ENCODE measurements at places on chromosomes 3 and 15.
A peak's percentile ranks its signal among the peaks of the same experiment; 100 is the strongest.

- H3K36me3 ChIP-seq, result no peaks in the 10 kb centered on the region
- DNase-seq, result no peak
- peaks cover 3% of the 10 kb centered on the region for H3K4me1 ChIP-seq
- no peak overlapping the region for H3K4me3 ChIP-seq
- no peak overlapping the region for H3K27ac ChIP-seq
Observed at GRCh38 chr3:184789314-184789998, 22.5 kb upstream of the VPS8 start.

DNA sequence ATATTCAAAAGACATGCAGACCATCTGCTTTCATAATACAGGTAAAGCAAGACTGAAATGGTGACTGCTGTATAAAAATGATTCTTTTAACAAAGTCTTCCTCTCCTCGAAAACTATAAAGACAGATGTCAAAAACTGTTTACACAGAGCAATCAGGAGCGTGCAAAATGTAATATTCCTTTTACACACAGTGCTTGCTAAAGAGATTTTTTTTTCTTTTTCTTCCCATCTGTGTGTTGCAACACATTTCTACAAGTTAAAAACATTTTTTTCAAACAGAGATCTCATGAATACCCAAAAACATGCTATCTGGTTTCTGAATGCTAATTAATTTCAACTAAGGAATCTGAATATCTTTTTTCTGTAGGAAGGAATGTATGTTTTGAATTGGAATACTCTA lies 22.1 kb downstream of the SATB1 start:
- no peak overlapping the region for H3K27ac ChIP-seq
- DNase-seq, result no peak
- no peak overlapping the region for H3K4me3 ChIP-seq

DNA sequence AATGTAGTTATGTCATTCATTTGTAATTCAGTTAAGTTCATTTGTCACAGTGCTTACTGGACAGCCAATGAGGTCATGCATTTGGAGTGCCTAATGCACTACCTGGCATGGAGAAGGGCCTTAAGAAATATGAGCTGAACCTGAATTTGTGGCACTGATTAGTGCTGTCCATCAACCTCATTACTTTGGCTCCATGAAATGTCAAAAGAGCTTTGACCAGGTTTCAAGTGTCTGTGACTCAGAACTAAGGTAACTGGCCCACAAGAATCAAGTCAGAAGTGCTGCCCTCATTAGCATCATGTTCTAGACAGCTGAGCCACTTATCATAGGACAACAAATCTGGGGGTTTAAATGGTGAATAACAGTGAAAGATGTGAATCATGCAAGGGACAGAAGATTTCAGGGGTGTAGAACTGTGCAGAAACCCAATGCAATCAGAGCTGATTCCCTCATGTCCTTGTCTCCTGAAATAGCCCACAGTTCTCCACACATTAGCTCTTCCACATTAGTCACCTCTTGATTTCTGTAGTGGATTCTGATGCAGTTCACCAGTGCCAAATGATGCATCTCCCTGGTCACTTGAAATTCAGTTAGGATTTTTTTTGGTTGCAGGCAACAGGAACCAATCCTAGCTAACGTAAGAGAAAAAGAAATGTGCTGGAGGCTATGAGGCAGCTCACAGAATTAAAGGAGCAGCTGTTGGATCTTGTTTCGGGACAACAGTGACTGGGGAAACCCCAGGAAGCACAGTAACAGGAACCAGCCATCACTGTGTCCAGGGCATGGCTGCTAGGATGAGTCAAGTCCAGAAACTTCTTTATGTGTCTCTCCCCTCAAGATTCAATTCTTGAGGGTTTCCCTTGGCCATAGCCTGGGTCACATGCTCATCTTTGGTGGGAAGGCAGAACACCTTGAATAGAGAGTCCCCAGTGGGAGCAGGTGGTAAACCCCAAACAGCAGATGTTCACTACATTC lies 38.7 kb downstream of the CHST2 start:
- DNase-seq, result no peak
- H3K4me1 ChIP-seq, result no peaks in the 10 kb centered on the region
- no peaks in the 10 kb centered on the region for H3K27me3 ChIP-seq
- H3K36me3 ChIP-seq, result no peaks in the 10 kb centered on the region
- no peak overlapping the region for H3K4me3 ChIP-seq
- no peak overlapping the region for H3K27ac ChIP-seq

DNA sequence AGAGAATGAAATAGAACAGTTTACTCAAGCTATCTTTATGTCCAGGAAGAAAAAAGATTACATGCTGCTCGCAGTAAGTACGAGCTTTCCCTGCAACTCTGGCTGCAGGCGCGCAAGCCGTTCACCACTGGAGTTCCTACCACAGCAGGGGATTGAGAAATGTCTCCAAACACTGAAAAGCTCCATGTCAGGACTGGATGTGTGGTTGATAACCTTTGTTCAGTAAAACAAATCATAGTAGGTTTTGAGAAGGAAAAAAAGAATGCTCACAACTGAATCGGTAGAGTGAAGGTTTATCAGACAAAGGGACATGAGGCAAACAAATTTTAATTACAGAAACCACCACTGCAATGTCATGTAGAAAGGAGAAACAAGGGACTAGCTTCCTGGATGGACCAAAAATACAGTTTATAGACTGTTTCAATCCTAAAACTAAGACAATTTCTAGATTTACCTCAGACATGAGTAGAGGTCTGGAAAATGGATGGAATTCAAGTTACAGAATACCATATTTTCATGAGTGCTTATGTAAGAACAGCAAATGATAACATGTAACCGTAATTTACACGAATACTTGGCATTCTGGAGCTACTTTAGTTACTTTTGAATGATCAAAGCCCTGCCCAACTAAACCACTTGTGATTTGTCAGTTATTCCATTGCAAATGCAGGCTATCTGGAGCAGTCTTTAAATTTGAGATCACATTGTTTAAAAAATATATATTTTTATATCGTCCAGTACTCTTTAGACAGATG lies 471.1 kb downstream of the SHQ1 start:
- H3K27me3 ChIP-seq, result no peaks in the 10 kb centered on the region
- no peak for DNase-seq
- H3K4me1 ChIP-seq, result peaks cover 11% of the 10 kb centered on the region
- no peak overlapping the region for H3K27ac ChIP-seq
- H3K4me3 ChIP-seq, result no peak overlapping the region
- H3K36me3 ChIP-seq, result no peaks in the 10 kb centered on the region

- peaks cover 22% of the 10 kb centered on the region for H3K36me3 ChIP-seq
- no peak overlapping the region for H3K27ac ChIP-seq
- peaks cover 12% of the 10 kb centered on the region for H3K4me1 ChIP-seq
- H3K4me3 ChIP-seq, result no peak overlapping the region
Observed at GRCh38 chr3:3129579-3129978, 2.8 kb downstream of the TRNT1 start.

GRCh38 chr15:36373550-36373949 lies 205.9 kb upstream of the CDIN1 start:
- H3K36me3 ChIP-seq, result no peaks in the 10 kb centered on the region
- no peak overlapping the region for H3K27ac ChIP-seq
- no peaks in the 10 kb centered on the region for H3K4me1 ChIP-seq
- no peaks in the 10 kb centered on the region for H3K27me3 ChIP-seq
- DNase-seq, result no peak
- no peak overlapping the region for H3K4me3 ChIP-seq

DNA sequence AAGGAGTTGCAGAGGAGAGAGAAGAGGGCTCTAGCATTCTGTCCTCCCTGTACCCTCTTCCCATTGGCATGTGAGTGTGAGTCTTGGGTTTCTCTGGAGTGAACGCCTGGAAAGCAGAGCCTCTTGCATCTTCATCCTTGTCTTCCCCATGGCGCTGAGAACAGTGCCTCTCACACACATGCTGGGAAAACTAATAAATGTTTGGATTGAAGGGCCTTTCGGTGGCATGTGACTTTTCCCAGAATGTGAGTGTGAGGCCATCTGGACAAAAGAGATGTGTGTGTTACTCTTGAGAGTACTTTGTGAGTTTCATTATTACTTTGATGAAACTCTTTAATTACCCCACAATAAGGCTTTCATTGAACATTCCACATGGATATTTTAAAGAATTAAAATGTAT lies 122.3 kb downstream of the MITF start:
- no peaks in the 10 kb centered on the region for H3K27me3 ChIP-seq
- peaks cover 16% of the 10 kb centered on the region for H3K4me1 ChIP-seq
- no peaks in the 10 kb centered on the region for H3K36me3 ChIP-seq
- no peak overlapping the region for H3K27ac ChIP-seq
- no peak overlapping the region for H3K4me3 ChIP-seq

DNA sequence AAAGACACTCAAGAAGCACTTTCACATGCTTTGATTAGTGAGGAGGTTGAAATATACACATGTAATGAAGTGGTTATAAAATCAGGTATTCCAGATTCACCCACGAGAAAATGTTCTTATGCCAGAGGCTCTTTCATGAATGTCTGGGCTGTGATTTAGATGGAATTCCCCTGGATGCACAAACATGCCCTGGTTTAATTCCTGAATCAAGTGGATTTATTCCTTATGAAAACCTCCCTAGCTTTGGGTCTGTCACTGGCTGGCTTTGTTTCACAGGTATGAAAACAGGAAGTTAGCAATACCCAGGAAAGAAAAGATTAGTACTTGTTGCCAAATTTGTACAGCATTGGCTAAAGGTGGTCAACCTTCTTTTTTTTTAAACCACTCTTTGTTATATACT lies 1123.0 kb downstream of the ROBO1 start:
- H3K27me3 ChIP-seq, result no peaks in the 10 kb centered on the region
- no peak overlapping the region for H3K27ac ChIP-seq
- H3K4me1 ChIP-seq, result peaks cover 18% of the 10 kb centered on the region
- H3K4me3 ChIP-seq, result no peak overlapping the region
- no peaks in the 10 kb centered on the region for H3K36me3 ChIP-seq

DNA sequence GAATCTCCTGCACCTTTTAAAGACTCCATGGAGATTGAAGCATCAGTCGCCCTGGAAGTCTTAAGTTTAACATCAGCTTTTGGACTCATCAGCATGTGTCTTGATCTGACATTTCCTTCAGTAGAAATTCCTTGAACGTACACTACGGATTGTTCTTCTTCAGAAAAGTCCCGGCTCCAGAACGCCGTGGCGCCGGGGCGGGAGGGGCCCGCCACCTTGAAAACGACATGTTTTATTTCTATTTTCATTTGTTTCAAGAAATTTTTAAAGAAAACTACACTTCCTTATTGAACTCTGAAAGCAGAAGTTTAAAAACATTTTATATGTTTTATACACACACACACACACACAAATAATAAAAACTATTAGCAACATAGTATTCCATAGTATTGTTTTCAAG lies 32.6 kb upstream of the RAP2B start:
- no peak overlapping the region for H3K4me3 ChIP-seq
- H3K4me1 ChIP-seq, result no peaks in the 10 kb centered on the region
- no peaks in the 10 kb centered on the region for H3K27me3 ChIP-seq
- DNase-seq, result no peak

GRCh38 chr3:37287776-37288175 lies 113.4 kb upstream of the LRRFIP2 start:
- DNase-seq, result no peak
- H3K4me1 ChIP-seq, result no peaks in the 10 kb centered on the region
- no peaks in the 10 kb centered on the region for H3K27me3 ChIP-seq
- no peak overlapping the region for H3K4me3 ChIP-seq

DNA sequence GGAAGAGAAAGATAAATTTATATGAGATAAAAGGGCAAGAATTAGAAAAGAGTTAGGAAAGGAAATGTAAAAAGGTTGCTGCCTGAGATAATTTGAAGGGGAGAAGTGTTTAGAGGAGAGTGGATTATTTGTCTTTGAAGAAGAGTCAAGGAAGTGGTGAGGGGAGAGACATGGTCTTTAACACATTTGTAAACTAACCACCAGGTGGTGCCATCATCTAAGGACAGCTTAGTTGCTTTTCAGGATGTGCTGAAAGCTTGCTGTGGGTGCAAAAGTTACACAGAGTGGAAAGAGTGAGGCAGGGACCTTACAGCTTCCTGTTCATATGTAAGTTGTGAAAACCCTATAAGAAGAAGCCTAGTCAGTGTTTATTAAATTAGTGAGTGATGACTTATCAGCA lies 114.1 kb upstream of the DNAJC19 start:
- no peaks in the 10 kb centered on the region for H3K36me3 ChIP-seq
- H3K27ac ChIP-seq, result no peak overlapping the region
- H3K27me3 ChIP-seq, result no peaks in the 10 kb centered on the region
- no peak for DNase-seq
- H3K4me1 ChIP-seq, result no peaks in the 10 kb centered on the region

DNA sequence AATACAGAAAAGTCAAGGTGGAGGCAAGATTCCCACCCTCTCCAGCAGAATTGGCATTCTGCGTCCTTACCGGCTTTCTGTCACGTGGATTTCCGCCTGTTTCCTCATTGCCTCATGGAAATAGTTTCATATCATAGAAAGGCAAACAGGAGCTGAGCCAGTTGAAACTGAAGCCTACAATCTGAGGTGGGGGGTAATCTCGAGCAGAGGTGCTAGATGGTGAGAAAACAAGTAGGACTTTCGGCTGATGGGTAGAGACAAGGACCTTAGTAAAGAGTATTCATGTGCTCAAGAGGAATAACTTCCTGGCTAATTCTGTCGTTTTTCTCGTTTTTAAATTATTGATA lies 39.9 kb downstream of the LRCH3 start:
- H3K27ac ChIP-seq, result no peak overlapping the region
- no peaks in the 10 kb centered on the region for H3K27me3 ChIP-seq
- no peaks in the 10 kb centered on the region for H3K4me1 ChIP-seq
- no peak overlapping the region for H3K4me3 ChIP-seq
- peaks cover 41% of the 10 kb centered on the region for H3K36me3 ChIP-seq

DNA sequence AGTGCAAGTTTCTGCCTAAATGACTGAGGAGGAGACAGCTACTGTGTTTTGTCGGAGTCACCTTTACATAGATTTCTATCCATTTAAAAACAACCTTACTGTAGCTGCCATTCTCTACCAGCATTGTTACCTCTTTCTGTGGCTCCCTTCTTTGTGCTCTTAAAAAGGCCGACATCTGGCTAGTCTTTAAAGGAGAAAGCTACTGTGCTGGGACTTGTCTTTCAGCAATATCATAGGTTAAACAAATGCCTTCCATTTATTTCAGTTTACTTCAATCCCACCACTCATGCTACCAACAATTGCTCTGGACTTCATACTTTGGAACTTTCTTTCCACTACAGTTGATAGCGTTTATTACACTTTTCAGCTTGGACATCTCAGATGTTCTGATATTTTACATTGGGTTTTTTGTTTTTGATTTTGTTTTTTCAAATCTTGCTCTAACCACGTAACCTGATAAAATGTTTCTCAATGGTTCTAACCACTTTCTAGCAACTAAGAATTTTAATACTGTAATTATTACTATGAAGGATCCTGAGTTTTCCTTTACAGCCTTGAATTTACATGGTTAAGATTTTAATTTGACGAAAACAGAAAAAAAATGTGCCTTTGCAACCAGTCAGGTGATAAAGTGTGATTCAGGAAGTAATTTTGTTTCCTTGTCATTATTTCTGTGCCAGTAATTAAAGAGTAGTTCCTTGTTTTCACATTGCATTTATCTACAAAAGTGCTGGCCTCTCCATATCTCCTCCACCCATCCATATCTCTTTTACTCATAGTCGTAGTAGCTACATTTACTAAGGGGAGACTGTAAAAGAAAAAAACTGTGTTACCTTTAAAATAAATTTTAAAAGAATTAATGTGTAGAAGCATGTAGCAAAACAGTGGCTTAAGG lies 1.3 kb upstream of the CBLB start:
- H3K27ac ChIP-seq, result peak overlapping the region; percentile 95
- no peaks in the 10 kb centered on the region for H3K36me3 ChIP-seq
- no peaks in the 10 kb centered on the region for H3K27me3 ChIP-seq
- peak overlapping the region; percentile 97 for H3K4me3 ChIP-seq
- peaks cover 22% of the 10 kb centered on the region for H3K4me1 ChIP-seq

- H3K4me1 ChIP-seq, result peaks cover 16% of the 10 kb centered on the region
- H3K27me3 ChIP-seq, result no peaks in the 10 kb centered on the region
- DNase-seq, result no peak
- no peaks in the 10 kb centered on the region for H3K36me3 ChIP-seq
- H3K4me3 ChIP-seq, result no peak overlapping the region
Observed at GRCh38 chr15:42152196-42152920, 4.1 kb downstream of the PLA2G4F start.

Data from thoracic aorta (tissue), 2 donors.